ENCODE measurements at places on chromosomes 2 and 18.

DNA sequence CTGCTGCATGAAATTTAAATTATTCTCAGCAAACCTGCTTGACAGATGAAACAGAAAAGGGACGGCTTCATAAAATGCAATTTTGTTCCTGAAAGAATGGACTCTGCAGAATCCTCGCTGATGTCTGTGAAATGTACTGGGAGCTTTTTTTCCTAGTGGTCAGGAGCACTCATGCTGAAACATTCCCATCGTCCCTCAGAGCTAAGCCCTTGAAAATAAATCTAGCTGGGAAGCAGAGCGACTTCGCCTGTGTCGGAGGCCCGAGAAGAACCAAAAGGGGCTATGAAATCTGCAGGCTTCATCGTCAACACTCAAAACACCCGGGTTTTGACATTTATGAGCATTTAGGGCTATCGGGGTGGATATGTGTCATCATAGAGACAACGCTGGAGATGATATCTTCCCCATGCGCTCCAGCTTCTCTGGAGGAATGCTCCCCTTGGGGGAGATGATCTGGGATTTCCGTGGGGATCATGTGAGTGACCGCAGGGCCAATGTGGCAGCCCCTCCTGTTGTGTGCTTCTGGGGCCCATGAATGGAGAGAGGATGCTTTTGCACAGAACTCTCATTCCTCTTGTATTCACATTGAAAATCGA, 182.3 kb downstream of the KLHL29 start:
- DNase-seq, result no peak

DNA sequence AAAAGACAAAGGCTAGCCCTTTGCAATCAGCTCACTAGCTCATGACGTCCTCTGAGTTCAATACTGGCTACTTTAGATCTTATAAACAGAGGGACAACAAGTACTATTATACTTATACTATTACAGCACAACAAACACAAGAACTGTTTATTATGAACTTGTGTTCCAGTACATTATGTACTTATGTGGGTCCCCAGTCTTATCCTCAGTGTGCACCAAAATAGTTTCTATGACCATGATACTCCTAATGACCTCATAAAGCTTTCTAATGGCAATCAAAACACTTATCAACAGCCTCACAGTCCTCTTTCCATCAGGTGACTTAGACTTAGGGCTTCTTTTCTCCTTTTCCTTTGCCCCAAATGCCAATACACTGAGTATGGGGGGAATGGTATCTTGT, 614.4 kb downstream of the CNTNAP5 start:
- DNase-seq, result no peak

DNA sequence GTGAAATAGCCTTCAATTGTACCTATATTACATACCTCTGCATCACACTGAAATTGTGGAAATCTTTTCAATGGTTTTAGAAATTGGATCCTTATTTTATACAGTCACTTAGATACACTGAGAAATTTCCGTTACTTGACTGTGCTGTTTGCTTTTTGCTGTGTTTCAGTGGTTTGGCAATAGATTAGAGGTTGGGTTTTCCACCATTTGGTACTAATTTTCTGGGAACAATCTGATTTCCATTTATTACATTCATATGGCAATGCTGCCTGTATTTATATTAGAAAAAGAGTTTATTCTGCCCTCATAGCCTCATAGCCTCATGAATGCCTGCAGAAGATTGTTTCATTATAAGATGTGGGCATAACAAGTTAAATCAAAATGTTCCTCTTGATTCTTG, 285.0 kb downstream of the GULP1 start:
- DNase-seq, result no peak

DNA sequence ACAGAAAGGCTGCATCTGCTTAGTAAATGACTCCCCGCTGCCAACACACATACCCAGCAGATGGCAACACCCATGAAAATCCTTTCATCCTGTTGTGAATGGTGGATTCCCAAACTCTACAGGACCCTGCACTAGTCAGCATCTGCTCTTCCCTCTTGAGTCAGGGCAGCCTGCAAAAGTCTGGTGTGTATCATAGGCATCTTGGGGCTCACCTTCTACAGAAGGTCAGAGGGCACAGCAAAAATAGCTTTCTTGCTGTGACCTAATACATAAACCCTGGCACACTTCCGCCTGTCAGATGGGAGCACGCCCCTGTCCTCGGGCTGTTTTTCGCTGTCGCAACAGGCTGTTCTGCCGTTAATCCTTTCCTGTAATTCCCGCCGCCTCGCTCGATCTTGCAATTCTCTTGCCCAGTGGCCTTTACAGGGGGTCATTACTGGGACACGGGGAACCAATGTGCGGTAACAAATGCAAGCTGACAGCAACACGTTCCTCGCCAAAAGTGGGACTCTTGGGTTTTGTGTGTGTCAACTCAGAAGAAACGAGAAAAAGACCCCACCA, 19.9 kb upstream of the SCYGR1 start:
- no peak for DNase-seq

DNA sequence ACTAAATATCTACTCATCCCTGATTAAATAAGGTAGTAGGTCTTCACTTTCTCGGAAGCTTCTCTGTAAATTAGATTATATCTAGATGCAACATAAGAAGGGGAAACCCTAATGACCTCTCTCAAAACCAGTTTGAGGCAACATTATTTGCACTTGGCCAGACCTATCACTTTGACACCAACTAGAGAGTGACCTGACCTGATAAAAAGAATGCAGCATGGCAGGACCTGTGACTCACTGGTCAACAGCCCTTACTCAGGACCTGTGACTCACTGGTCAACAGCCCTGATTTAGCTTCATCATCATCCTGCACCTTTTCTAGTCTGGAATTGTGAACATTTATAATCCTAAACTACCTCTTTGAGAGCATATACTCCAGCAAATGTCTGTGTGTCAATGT, 1957.7 kb upstream of the CELF4 start:
- no peak for DNase-seq

Measured in CD4-positive, alpha-beta T cell treated with Interleukin-15 for 4 hours (primary cell).